Posterior cingulate gyrus (tissue), 11 donors: ENCODE measurements at places on chromosomes 3 and 15.

GRCh38 chr15:69606921-69607500 is 154.4 kb downstream of the RPLP1 start:
- DNase-seq: peak; percentile 25

DNA sequence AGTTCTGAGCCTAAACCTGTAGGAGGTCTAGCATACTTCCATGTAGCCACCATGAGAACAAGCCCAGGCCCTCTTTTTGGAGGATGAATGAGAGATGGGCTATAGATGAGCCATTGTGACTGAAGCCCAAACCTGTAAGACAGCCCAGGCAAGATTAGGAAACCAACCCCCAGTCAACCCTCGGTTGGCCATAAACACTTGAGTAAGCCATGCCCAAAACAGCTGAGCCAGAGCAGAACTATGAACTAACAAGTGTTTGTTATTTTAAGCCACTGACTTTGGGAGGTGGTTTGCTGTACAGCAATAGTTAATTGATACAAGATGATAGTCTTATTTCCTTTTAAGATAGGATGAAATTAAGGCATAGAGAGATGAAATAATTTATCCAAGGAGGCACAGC is 12.4 kb upstream of the CPNE4 start:
- no peak for DNase-seq

DNA sequence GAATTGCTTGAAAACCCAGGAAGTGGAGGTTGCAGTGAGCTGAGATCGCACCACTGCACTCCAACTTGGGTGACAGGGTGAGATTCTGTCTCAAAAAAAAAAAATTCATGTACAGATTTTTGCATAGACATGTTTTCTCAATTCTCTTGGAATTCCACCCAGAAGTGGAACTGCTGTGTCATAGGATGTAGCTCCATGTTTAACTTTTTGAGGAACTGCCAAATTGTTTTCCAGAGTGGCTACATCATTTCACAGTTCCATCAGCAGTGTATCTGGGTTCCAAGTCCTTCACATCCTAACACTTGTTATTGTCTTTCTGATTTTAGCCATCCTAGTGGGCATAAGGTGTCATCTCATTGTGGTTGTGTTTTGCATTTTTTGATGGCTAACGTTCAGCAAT is 9.9 kb downstream of the CAPN7 start:
- DNase-seq: no peak

- DNase-seq: no peak
Measured at GRCh38 chr3:27939521-27939920, 217.4 kb upstream of the EOMES start.

DNA sequence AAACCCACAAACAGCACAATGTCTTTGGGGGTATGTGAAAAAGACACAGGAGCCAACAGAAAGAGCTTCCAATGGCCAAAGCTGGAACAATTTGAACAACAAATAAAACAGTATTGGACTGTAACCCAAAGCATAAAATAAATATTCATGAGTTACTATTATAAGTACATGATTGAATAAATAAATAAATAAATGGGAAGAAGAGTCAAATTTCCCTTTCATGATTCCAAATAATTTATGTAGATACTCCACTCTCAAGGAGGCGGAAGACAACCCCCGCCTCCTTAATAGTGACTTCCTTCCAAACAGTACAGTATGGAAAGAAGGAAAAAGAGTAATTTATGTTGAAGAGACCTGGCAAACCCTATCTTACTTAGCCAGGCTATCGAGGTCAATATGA is 124.4 kb upstream of the P2RY1 start:
- DNase-seq: no peak

GRCh38 chr3:169662132-169662842 is 1.2 kb downstream of the MECOM start:
- DNase-seq: peak; percentile 82

- no peak for DNase-seq
Measured at GRCh38 chr3:148253713-148254112, 444.0 kb upstream of the AGTR1 start.

- DNase-seq: no peak
Measured at GRCh38 chr3:45781841-45782240, 14.5 kb downstream of the SLC6A20 start.

- no peak for DNase-seq
Measured at GRCh38 chr3:83769791-83770663, 1188.8 kb upstream of the CADM2 start.

- DNase-seq: peak; percentile 71
Measured at GRCh38 chr15:99100245-99101173, 4.4 kb upstream of the SYNM start.

DNA sequence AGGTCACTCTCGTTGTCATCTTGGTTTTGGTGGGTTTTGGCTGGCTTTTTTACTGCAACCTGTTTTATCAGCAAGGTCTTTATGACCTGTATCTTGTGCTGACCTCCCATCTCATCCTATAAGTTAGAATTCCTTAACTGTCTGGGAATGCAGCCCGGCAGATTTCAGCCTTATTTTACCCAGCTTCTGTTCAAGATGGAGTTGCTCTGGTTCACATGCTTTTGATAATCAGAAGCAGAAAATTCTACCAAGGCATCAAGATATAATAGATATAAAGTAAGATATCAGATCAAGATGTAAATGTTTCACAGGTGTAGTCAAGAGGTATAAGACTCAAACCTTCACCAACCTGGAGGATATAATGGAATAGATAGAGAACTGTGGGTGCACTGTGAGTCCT is 16.0 kb downstream of the GPR176 start:
- DNase-seq: no peak

DNA sequence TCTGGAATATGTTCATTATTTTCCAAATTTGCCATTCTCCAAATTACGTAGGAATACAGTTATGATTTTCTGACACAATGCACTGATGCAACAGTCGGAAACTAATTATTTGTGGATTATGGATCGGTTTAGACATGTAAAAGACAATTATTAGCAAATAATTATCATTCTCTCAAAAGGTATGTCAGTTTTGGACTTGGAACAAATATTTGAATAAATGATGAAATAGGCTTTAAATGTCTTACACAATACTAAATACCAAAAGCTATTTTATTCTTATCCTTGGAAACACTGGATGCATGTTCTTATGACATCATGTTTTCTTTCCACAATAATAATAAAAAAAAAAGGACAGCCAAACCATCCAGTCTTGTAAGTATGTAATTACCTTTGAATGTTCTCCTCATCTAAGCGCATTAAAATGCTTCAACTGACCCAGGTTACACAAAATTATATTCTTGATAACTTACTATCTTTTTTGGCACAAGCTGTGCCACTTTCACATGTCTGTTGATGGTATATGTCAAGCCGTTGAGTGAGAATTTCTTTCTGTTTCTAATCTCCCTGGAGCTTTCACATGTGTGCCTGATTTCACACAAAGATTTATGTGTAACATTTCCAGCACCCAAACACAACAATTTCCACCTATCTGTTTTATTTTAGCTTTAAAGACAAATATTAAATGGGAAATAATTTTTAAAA is 238.5 kb upstream of the ZNF385D start:
- no peak for DNase-seq

DNA sequence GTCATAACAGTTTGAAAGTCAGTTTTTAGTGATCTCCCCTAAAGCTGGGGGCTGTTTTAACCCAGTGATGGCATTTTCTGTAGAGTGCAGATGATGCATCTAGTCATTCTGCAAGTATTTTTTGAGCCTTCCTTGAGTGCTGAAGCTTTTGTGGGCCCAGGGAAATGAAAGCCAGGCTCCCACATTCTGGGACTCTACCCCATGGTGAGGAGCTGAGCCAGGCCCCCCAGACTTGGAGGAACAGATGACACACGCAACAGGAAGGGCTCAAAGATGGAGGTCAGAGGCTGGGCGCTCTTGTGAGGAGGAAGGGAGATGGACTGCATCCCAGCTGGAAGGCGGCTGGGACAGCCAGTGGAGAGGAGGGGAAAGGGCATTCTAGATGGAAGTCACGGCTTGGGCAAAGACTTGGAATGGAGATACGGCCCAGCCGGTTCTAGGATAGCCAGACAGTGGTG is 40.8 kb downstream of the MRAS start:
- no peak for DNase-seq

- peak; percentile 97 for DNase-seq
Measured at GRCh38 chr15:74460871-74461846, at the start of gene UBL7. Gene UBL7, minus strand, starts transcription at chr15:74461160. Its CDS starts 2,293 bp downstream, at chr15:74458867.

DNA sequence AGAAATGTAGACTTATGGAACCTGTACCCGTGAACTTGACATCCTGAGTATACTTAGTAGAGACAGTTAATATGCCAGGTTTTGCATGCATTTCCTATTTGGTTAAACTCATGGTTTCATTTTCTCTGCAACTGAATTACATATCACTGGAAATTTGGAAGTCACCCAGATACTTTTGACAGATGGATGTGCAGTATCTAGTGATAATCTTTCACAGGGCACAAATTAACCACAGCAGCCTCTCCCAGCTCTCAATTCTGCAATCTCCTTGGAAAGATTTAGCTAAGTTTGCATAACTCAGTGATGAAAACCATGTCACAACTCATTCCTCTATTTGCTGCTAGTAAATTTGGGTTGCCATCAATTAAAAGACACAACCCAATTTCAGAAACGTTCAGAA is 162.3 kb upstream of the TPM1 start:
- no peak for DNase-seq

- DNase-seq: no peak
Measured at GRCh38 chr3:194861375-194861774, 175.7 kb downstream of the FAM43A start.

DNA sequence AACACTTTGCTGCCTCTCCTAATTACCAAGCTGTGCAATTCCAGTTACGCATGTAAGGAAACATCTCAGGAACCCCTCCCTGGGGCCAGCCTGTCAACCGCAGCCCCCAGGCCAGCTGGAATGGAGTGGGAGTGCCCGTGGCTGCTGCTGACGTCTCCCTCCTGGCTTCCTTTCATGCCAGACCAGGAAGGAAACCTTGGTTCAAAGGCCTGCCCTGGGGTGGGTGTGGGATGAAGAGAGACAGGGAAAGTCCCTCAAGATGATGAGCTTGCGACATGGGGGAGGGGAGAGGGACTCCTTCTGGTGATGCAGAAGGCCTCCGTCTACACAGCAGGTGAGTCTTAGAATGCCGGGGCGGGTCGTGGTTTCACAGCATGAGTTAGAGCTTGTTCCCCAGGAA is 11.4 kb upstream of the CYP11A1 start:
- DNase-seq: no peak

GRCh38 chr3:177633671-177634207 is 436.5 kb upstream of the TBL1XR1 start:
- DNase-seq: no peak

- DNase-seq: no peak
Measured at GRCh38 chr3:37054370-37054769, 61.1 kb downstream of the MLH1 start.

DNA sequence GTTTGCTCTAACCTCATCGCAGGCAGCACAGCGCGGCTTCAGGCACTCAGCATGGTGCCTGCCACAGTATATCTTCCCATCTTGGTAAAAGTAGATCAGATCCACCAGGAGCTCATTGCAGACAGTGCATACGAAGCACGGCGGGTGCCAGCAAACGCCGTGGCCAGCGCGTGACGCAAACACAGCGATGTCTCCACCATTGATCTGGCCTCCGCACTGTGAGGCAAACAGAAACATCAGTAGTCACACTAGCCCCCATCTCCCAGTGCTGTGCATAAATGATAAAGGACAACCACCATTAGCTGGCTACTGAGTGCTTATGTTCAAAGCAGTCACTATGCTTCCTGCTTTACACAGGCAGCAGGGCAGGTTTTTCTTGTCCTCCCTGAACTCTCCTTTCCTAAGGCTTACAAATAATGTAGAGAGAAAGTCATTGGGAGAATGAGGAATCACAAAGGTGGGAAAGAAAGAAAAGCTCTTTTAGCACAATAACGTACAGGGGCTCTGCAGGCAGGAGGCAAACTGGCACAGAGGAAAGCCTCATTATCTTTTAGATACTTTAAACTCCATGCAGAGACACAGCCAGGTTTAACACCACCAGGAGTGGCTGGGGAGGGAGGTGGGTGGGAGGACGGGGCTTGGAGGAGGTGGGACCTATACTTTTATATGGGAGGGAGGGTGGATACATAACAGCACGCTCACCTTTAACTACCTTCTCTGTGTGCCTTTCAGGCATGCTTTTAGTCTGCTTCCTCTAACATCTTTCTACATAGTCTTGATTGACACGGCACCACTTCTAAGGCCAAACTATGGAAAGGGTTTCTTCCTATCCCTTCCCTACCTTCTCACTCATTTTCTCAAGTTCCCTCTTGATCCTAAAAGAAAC is 67.9 kb downstream of the PRICKLE2 start:
- no peak for DNase-seq

DNA sequence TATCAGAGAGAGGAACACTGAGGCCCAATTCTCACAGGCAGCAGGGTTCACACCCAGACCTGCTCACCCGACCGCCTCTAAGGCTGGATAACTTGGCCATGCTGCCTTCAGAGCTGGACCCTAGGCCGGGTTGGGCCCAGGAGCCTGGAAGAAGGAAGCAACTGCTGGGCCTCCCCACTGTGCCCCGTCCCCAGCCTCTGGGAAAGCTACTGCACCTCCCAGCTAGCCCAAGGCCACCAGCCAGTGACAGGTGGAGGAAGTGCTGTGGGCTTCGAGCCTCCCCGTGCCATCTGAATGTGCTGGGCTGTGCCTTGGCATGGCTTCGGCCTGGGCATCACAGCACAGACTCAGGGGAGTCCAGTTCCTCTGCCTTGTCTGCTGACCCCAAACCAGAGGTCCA is 62.5 kb upstream of the RPL32 start:
- DNase-seq: no peak

GRCh38 chr15:69498987-69499386 is 46.4 kb downstream of the RPLP1 start:
- no peak for DNase-seq

- no peak for DNase-seq
Measured at GRCh38 chr3:158912621-158913020, 110.8 kb downstream of the MFSD1 start.

DNA sequence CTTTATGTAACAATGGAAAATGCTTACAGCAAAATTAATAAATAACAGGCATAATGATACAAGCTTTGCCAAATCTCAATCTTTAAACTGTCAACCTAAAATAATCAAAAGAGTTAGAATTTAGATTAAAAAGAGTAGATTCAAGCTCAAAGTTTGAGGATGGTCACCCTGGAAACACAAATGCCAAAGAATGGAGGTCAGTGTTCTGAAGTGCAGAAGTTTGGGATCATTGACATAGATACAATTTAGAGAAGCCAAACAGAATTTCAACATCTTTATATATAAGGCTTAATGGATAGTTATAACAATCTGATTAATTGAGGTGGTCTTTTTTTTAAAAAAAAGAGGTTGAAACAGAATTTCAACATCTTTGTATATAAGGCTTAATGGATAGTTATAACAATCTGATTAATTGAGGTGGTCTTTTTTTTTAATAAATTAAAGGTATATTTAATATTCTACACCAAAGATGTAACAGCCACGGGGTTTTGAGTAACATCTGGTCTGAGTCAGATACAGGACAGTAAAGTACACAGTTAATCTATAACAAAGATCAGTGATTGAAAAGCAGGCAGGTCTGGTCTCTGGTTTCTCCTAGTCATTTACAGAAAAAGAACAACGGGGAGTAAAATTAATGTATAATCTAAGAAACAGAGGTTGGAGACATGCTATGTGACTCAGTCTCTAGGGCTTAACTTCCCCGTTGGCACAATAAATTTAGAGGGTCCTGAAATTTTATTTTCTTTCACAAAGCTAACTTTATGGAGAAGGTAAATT is 490.7 kb downstream of the GBE1 start:
- no peak for DNase-seq
